ENCODE measurements at places on chromosomes 7 and 10.

- no peak for DNase-seq
Measured at GRCh38 chr7:91894781-91895480, 14.4 kb upstream of the MTERF1 start.

- DNase-seq = no peak
Measured at GRCh38 chr10:61166065-61166464, 222.1 kb upstream of the RHOBTB1 start.

DNA sequence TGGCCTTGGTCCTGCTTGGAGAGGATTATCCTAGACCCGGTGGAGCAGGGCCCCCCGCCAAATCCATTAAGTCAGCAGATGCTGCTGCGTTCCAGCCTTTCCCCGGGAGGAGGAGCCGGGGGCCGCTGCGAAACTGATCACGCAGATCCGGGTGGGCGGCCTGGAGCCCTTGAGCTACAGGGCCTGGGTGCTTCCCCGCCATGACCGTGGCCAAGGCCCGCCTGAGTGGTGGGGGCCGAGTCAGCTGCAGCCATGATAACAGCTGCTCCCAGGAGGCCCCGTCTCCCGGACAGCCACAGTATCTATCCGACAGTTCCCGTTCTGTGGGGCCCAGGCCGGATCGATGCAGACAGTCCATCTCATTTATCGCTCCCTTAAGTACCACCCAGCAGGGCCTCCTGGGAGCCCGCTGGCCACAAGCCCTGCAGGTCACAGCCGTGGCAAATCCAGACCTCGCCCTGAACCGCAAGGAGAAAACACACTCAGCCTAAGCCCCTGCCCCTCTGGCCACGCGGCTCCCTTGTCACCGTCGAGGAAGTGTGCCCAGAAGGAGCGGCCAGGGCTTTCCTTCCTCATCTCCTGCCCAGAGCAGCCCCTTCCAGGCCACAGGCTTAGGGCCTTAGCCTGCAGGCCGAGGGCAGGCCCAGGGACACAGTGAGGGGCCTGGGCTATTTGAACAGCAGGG, 34.4 kb upstream of the SLC29A4 start:
- DNase-seq = no peak

DNA sequence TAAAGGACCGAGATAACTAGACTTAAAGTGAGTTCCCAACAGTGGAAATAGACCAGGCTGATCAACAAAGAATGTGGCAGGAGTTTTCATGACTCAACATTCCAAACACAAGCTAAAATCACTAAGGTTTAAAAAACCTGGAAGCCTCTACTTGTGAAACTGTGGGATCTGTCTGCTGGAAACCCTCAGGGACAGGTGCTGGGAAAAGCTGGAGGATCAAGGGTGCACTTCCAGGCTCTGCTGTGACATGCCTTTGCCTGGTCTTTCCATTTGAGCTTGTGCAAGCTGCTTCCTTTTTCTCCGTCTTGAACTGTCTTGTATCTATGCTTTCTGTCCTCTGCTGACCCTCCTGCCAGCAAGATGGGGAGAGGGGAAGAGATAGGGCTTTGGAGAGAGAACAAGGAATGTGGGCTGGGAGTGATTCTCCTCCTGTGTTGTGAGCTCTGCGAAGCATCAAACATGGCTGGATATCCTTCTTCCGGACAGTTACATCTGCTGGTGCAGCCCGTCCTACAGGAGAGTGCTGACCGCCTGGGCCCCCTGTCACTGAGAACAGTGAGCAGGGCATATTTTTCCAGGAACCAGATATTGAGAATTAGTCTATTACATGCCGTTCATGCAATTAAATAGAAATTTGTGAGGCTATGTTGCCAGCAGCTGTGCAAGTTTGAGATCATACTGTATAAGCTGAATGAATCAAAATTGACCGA, 25.5 kb downstream of the ARHGAP22 start:
- DNase-seq = no peak

DNA sequence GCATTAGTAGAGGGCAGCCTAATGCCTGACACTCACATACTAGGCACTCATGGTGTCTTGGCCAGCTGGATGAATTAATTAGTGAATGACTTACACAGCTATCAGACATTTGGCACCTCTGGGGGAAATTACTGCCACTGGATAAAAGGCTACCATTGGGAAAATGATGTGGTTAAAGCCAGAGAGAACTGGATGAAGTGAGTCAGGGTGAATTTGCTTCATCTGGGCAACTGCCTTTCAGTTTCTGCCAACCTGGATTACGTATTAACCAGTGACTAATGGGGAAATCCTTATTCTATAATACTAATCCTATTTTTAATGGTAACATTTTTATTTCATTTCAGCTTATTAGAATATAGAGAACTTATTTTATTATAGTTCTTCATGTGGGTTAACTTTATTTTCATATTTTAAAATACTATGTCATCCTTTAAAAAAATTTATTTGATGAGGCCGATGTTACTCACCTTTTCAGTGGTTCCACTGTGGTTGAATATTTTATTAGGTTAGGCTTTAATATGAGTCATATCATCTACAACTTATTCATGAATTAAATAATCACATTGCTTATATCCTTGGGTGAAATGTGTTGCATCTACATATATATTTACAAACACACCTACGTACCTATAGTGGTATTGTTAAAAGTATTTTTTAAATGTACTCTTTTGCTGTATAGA, 85.6 kb upstream of the CAPZA2 start:
- DNase-seq = peak; percentile 61

DNA sequence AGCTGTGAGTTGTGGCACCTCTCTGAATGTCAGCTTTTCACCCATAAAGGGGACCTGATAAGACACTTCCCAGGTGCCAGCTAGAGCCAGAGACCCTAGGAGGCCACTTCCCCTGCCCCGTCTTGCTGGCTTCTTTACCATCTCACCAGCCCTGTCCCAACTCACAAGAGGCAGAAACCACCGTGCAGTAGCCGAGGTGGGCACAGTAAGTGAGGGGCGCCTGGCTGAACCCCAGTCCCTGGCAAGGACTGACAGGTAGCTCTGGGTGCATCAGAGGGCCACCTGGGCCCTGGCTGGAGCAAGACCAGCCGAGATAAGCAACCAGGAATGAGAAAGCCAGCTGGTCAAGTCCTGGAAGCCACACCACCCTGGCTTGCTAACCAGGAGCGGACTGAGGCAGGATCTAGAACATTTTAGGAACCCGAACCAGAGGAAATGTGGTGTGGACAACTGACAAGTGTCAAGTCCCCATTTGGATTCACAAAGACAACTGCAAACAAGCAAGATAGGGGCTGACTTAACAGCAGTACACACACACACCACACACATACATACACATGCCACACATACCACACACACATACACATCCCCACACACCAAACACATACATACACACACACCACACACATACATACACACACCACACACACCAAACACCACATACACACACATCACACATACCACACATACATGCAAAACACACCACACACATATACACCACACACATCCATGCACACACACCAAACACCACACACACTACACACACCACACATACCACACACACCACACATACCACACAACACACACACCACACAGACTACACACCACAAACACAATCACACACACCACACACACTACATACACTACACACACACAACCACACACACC, 20.8 kb downstream of the OGDHL start:
- DNase-seq = no peak

DNA sequence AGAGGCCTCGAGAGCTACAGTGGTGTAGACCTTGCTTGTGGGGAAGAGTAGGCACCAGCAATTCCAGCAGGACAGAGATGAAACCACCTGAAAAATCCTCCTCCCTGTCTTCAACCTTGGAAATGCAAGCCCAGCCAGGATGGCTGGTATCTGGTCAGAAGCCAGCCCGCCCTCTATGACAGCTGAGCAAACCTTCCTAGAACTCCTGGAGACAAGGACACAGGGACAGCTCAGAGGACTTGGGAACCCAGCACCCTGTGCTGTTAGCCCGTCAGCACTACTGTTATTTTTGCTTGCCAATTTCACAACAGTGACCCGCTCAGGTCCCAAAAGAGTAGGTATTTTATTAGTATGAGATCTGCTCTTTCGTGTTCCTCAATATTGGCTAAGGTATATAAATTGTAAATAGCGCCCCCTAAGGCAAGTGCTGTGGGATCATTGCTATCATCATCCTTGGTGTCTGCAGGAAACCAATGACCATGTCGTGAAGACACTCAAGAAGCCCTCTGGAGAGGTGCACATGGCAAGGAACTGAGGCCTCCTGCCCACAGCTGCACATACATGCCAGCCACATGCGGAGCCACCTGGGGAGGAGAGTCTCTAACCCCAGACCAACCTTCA, 156.5 kb upstream of the CHST15 start:
- no peak for DNase-seq

DNA sequence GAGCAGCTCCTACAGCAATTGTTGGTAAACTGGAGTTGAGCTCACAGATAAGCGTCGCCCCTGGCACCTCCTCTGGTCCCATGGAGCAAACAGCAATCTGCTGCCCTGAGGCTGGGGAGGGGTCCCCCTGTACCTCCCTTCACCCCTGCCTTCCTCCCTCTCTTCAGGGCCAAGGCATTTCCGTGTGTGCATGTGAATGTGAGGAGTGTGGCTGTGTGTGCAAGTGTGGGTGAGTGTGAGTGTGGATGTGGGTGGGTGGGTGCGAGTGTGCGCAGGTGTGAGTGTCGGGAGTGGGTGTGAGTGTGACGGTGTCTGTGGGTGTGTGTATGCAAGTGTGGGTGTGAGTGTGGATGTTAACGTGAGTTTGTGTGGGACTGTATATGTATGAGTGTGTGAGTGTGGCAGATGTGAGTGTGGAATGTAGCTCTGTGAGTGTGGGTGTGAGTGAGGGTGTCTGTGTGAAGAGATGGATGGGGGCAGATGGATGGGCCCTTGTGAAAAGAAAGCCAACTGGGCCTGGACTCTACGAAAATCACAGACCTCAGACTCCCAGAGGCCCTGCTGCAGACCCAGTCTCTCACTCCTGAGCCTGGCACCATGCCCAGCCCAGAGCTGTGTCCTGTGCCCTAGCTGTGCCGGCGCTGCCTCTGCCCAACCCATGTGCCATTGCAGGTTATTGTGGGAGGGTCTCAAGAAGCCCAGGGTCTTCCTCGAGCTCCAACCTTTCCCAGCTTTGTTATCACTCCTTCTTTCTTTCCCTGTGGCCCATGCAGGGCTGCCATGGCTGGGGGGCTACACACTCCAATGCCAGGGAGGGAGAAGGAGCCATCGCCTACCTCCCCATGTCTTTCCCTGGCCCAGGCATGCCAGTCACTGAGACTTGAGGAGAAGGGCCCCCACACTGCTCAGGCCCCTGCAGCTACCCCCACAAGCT, 73.9 kb downstream of the GRID1 start:
- DNase-seq = no peak

- DNase-seq = no peak
Measured at GRCh38 chr7:150784954-150785353, 15.2 kb downstream of the TMEM176B start.

- peak; percentile 32 for DNase-seq
Measured at GRCh38 chr7:113086431-113086888, at the start of gene GPR85. GPR85 (minus strand) TSS chr7:113086827; CDS start chr7:113084721, 2,106 bp downstream.

DNA sequence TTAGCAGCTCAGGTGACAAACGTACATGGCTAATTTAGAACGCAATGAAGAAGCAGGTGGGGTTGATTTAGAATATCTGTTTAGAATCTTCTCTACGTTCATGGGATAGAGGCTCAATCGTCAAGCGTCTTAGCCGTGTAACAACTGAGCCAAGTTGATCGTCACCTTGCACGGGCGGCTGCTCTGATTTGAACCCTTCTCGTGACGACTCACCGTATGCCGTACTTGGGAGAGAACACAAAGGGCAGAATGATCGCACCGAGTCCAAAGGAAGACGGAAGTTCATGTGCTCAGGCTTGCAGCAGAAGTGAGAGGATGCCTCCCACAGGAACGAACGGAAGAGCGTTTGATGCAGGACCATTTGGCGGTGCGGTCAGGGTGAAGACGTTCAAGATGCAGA, 108.3 kb upstream of the TCERG1L start:
- no peak for DNase-seq

- DNase-seq = no peak
Measured at GRCh38 chr10:130848855-130849254, 462.7 kb downstream of the TCERG1L start.

DNA sequence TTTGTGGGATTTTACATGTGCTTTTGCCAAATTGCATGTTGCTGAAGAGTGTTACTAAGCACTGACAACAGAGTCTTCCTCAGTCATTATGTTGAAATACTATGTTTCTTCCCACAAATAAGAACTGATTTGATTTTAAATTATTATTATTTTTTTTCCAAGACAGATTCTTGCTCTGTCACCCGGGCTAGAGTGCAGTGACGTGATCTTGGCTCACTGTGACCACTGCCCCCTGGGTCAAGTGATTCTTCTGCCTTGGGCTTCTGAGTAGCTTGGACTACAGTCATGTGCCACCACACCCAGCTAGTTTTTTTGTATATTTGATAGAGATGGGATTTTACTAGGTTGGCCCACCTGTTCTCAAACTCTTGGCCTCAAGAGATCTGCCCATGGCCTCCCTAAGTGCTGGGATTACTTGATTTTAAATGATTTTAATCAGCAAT, 42.3 kb downstream of the MINPP1 start:
- no peak for DNase-seq

GRCh38 chr7:100580466-100581283, 5.3 kb downstream of the LRCH4 start:
- DNase-seq = no peak

GRCh38 chr10:124319926-124320391, 98.8 kb downstream of the OAT start:
- DNase-seq = no peak
